AG10803 (cell line): ENCODE measurements at places on chromosomes 7 and 10.

DNA sequence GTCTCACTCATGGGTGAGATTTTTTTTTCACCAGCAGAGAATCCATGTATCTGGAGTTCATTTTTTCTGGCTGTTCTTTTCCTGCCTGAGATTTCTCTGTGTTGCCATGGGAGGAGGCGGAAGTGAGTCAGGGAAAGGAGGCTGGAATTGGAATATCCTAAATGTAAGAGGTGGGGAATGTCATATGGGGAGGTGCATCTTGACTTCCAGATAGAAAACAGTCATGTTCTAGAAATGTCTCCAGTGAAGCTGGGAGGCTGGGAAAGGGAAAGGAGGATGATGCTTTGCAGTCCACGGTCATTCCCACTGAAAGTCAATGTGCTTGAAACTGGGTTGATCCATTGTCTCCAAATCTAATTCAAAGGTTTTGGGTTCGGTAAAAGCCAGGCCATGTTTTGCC lies 39.7 kb upstream of the HPS1 start:
- DNase-seq: peak; percentile 88

DNA sequence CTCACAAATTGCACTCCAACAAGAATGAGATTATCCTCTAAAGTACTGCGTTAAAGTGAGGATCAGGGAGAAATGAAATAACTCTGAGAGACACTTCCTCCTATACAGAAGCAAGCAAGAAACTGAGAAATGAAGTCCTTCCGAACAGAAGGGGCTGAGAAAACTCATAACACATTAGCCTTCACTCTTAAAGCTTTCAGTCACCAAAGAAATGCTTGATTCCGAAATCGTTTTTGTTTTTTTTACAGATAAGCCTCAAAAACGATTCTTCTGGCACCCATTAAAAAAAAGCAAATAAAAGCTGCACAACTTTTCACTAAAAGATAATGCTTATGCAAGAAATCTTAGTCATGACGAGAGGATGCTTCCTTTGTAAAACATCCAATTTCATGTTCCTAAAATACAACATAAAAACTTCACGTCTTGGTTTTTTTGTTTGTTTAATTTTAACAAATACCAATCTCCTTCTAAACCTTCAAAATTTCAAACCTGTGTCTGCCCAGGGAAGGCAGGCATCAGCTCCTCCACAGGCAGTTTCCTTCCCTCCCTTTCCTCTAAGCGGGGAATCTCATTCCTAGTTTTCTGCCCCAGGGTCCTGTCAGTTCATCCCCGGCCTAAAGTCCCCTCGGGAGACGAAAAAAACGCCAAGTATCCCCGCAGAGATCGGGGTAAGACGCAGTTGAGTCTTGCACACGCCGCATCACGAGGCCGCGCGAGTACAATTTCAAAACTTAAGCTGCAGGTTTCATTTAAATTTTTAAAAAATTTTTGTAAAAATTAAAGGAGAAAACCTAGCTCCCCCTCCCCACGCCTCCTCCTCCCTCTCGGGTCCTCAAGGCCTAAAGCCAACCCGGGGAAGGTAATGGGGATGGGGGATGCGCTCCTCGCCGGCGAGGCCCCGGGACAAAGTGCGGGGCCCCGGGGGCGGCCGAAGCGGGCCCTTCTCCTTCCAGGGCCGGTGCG lies 1.1 kb downstream of the BAZ1B start:
- peak; percentile 13 for DNase-seq

- DNase-seq: no peak
Observed at GRCh38 chr7:132347858-132348257, 228.4 kb downstream of the PLXNA4 start.

DNA sequence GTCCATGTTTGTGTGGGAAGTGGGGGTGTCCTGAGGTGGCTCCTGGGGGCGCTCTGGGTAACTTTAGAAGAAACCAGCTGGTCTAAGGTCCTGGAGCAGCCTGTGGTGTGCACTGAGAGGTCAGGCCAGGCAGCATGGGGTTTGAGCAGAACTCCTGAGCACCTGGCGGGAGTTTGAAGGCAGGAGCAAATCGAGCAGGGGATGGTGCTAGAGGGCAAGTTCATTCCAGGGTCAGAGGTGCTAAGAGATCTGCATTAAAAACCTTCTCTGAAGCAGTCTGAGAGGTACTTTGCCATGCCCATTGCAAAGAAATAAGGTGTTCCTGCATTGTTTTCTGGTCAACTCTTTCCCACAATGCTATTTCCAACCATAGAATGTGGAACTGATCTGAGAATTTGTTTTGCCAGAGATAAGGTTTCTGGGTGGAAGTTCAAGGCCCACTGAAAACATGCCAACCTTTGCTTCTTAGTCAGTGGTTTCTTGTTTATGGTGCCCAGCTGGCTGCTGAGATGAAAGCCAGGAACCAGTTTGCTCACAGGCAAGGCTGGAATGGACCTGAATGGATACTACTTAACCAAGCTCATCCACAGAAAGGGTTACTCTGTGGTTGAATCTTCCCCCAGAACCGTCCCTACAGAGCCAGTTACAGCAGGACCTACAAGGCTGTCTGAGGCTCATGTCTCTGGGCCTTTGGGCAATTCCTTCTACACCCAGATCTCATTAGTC lies 136.3 kb upstream of the TMEM72 start:
- peak; percentile 61 for DNase-seq

GRCh38 chr7:33720870-33721269 lies 184.5 kb upstream of the BMPER start:
- no peak for DNase-seq

GRCh38 chr7:43449577-43449976 lies 133.3 kb upstream of the STK17A start:
- no peak for DNase-seq
